ENCODE measurements at places on chromosomes 16 and 17.

GRCh38 chr17:22303865-22304264, 611.5 kb downstream of the KCNJ18 start:
- no peak for DNase-seq

- DNase-seq, result no peak
These were observed 20.9 kb downstream of the UBE2O start for GRCh38 chr17:76432004-76432403.

GRCh38 chr17:49445591-49445990, 30.9 kb upstream of the PHB1 start:
- DNase-seq, result no peak

DNA sequence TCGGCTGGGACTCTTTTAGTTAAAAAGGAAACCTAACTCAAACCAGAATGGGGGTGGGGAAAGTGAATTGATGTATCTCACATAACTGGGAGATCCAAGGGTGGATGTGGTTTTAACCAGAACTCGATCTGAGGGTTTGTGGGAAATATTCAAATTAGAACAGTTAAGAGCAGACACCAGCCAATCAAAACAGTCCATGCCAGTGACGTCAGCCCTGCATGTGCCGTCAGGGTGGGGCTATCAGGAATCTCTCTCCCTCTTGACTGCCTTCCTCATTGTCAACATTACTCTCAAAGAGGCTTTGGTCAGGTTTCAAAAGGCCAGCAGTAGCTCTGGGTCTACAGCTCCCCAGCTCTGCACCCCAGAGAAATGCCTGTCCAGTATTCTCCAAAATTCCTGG, 94.2 kb upstream of the HSBP1 start:
- no peak for DNase-seq

All from GM03348 (cell line).